NCI-H524 (cell line): ENCODE measurements at places on chromosomes 1 and 21.

DNA sequence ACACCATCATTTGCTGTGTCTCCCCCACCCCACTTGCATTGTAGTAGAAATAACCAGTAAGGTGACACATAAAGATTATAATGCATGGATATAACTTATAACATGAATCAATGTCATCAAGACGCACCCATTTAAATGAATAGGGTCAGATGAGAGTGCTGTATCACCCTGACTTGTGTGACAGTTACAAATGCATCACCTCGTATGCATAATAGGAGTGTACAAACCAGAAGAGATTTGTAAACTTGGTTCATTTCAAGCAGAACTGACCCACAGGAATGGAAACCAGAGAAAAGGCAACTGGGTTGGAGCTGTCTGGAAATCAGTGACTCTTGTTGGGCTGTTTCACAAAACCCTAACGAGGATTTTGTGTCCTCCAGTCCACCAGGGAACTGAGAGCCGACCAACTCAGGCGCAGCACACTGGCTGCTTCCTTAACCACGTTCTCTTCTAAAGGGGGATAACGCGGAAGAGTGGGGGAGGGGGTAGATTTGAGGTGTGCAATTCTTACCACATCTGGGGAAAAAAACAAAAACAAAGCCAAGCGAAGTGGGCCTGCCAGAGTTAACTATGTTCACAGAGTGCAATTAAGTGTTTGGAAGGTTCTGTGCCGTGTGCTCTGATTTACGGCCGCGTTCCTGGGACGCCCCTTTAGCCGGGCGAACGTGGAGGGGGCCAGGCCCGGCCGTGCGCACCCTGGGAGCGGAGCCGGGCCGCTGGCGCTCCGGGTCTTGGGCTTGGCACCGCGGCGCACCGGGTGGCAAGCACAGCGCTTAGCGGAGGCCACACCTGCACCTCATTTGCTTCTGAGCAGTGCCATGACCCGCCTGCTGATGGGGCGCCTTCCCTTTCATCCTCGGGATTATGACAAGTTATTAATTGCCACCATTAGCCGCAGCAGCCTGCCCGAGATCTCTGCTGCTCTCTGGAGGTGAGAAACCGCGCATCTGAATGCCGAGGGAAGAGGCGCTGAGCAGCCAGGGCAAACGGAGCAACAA lies 248.8 kb upstream of the FOXD3 start:
- peak; percentile 82 for DNase-seq

DNA sequence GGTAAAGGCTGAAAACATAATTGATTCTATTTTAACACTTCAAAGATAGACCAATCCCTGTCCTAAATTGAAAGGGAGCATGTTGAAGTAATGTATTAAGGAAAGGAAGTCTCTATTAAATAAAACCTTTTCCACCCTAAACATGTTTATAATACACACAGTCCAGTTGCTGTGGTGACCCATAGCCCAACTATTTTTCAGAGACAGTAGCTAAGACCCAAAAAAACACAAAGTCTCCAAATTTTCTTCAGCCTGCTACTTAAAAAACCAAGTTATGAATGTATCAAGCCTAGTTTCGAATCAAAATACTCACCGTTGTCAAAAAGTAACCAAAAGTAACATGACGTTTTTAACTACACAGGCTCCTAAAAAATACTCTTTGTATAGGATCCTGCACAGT lies 1.6 kb downstream of the ELK4 start:
- DNase-seq: no peak

DNA sequence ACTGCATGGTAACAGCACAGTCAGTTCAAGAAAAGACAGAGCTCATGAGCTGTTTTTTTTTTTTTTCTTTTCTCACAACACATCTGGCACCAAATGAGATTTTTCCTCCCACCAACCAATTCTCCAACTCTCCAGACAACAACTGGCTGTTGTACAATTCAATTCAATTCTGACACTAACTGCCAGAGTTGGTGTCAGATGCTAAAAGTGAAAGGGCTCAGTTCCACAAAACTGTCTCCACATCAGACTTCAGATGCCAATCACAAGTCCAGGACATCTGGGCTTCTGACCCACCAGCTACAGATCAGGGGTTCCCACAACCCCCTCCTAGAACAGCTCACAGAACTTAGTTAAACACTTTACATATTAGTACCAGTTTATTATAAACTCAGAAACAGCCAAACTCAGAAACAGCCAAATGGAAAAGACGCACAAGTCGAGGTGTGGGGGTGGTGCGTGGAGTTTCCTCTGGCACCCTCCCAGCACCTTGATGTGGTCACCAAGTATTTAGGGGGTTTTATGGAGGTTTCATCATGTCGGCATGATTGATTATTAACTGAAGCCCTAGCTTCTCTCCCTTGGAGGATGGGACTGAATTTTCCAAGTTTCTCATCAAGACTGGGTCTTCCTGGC lies 39.2 kb upstream of the LRRC8D start:
- DNase-seq: no peak

DNA sequence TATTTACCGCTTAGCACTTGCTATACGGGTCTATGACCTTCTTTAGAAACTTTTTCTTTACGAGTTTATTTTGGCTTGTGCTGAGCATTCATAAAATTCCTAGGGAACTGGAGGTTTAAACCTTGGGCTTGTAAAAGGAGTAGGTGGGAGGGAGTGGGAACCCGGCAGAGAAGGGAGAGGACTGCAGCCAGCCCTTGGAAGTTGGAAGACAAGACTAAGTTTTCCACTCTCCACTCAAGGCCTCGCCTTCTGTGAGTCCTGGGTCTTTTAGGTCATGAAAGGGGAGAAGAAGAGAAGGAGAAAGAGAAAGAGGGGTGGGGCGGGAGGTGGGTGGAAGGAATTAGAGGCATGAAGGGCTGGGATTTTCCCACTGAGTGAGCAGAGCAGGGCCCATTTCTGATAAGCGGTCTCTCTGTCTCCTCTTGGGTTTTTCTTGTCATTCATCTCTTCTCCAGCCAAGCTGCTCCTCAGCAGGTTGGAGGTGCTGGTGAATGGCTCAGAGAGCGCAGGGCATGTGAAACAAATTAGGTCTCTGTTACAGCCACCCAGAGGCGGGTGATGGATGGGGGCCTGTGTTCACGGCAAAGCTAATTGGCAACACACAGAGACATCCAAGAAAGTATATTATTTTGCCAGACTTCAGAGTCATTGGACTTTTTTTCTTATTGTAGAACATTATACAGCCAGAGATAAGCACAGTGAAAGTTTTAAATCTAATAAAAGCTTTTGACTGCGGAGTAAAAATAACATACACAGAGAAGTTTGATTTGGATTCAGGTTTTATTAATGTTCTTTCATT lies 247.3 kb downstream of the FOXD2 start:
- DNase-seq: no peak

GRCh38 chr1:66553846-66554245 lies 19.9 kb downstream of the SGIP1 start:
- DNase-seq: no peak

GRCh38 chr1:24134376-24134775 lies 8.6 kb downstream of the IL22RA1 start:
- no peak for DNase-seq

DNA sequence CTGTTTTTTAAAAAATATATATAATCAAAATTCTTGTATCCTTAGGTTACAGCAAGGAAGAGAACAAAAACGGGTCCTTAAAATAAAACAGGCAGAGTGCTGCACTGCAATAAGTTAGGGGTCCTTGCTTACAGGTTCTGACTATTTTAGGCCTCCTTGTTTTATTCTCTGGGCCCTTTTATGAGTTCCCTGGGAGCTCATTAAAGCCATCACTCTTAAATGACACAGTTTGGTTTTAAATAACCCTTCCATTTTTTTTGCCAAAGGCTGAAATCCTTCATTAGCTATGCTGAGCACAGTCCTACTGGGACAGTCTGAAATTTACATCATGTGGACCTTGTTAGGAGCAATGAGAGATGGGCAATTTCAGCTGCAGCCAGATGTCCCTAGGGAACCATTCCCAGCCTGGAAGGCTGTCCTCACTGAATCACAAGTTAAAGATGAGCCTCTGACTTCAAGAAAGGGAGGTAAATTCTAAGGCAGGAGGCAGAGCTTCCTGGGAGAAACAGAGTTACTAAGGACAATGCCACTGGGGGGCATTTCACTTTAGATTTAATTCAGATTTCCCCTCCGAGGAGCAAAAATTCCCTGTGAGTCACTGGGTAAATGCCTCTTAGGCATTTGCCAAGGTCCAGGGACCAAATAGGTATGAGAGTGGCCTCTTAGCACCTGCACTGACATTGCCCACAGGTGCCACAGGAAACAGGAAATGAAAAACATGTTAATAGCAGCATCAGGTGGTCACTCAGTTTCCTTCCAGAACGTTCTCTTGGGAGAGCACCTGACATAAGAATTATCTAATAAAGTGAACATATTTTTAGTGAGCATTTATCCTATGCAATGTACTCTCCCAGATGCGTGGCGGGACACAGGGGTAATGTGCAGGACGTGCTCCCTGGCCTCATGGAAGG lies 3.8 kb upstream of the MUL1 start:
- no peak for DNase-seq

- no peak for DNase-seq
Measured at GRCh38 chr1:1669468-1670440, 10.9 kb upstream of the CDK11B start.

- DNase-seq: no peak
Measured at GRCh38 chr1:155141749-155142148, 1.4 kb upstream of the DPM3 start.

GRCh38 chr1:77655431-77655974 lies 27.0 kb downstream of the ZZZ3 start:
- peak; percentile 77 for DNase-seq

- peak; percentile 84 for DNase-seq
Measured at GRCh38 chr1:179586107-179586823, 5.4 kb upstream of the TDRD5 start.

DNA sequence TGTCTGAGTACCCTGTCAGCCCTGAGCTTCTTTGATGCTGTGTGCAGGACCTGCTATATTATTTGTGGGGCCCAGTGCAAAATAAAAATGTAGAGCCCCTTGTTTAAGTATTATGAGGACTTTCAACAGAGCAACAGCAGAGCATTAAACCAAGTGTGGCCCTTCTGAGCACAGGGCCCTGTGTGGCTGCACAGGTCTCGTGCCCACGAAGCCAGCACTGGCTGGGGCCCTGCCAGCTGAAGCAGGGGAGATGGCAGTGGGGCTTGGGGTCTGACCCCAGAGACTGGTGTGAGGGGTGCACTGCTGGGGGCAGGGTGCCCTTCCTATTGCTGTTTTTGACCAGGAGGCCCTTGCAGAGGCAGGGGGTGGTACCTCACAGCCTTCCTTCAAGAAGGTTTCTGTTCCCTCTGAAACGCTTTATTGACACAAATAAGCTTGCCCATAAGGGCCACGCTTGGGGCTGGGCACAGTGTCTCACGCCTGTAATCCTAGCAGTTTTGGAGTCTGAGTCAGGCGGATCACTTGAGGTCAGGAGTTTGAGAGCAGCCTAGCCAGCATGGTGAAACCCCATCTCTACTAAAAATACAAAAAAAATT lies 2.2 kb upstream of the SEMA4A start:
- no peak for DNase-seq

- no peak for DNase-seq
Measured at GRCh38 chr21:32717851-32718316, 9.9 kb downstream of the SYNJ1 start.

- DNase-seq: no peak
Measured at GRCh38 chr1:70420320-70420719, 9.3 kb downstream of the CTH start.

DNA sequence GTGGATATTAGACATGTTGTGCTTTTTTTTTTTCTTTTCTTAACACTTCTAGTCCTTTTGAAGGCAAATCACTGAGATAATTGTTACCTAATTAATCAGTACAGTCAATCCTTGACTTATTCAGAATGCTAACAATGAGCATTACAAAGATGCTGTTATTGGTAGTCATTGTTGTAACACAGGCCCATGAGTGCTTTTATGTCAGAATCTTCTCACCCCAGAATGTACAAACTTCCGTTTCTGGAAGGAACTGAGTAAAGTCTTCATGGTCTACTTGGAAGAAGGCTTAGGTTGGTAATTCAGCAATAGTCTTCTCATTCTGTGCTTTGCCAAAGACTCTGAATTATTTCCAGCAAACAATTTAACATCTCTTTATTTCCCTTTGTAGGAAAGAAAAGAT lies 3.1 kb downstream of the KCNK1 start:
- no peak for DNase-seq
